ENCODE measurements at places on chromosomes 3 and 15.

GRCh38 chr3:36868614-36869436 is 76.0 kb downstream of the TRANK1 start:
- peak; percentile 43 for DNase-seq

GRCh38 chr3:179015551-179016020 is 56.0 kb downstream of the ZMAT3 start:
- no peak for DNase-seq

DNA sequence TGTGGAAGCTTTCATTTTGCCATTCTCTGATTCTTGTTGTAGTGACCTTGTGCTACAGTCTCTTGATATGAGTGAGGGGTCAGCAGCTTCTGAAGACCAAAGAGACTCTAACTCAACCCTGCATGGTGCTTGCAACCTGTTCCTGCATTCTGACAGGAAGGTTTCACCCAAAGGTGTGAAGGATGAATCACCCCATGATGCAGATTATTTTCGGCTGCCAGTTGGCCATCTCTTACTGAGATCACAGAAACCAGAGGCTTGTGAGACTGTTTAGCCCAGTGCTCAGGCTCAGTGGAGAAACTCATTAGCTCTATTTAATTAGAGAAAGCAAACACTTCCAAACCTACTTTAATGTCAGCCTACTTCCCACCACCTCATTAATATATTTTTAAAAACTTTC is 29.2 kb upstream of the TPRG1 start:
- no peak for DNase-seq

DNA sequence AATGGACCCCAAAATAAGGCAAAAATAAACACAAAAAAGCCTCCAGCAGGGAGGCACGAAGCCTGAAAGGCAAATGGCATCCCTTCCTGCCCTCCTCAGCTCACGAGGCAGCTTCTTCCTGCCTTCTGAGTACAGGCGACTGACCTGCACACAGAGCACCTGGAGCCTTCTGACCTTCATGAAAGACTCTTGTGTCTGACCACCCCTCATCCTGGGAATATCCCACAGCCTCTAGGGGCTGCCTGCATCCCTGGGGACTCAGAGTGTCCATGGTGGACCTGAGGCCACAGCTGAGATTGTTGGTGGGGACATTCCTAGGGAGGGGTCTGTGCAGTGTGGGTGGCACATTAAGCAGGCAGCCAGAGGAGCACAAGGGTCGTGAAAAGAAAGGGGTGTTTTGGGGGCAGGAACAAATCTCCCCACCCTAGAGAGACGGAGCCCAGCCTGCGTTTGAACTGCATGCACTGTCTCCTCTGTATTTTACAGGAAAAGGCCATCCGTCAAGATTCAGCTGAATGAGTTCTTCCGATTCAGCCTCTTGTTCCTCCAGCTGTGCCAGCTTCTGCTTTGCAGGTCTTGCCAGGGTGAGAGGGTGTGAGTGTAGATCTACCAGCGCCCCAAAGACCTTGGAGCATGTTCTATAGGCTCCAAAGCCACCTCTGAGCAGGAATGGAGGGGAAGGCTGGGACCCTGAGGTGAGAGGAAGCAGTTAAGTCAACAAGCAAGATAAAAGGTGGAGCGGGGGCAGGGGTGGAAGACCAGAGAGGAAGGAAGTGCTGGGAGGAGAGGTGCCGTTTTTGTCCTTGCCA is 80.4 kb upstream of the MEF2A start:
- no peak for DNase-seq

DNA sequence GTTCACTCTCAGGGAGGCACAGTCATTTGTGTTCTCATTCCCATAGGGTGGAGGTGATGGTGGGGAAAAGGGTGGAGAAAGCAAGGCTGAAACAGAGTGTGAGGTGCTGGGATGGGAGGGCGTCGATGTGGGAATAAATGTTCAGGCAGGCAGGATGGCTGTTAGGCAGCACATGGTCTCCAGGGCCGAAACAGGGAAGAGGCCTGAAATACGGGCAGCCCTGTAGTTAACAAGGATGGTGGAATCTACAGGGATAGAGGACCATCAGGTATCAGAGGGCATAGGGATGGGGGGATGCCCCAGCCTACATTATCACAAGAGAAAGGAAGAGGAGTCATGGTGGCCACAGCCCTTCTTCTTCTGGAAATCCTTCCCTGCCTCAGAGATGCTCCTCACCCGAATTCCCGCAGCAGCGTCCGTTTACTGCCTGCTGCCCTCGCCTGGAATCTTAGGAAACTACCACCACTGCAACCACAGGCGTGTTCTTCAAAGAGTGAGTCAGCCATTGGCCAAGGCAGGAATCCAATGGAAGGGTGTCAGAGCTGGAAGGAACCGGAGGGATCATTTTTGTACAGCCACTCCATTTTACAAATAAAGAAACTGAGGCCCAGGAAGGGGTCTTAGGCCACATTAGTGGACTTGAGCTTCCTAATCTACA is 49.7 kb upstream of the POMGNT2 start:
- no peak for DNase-seq

DNA sequence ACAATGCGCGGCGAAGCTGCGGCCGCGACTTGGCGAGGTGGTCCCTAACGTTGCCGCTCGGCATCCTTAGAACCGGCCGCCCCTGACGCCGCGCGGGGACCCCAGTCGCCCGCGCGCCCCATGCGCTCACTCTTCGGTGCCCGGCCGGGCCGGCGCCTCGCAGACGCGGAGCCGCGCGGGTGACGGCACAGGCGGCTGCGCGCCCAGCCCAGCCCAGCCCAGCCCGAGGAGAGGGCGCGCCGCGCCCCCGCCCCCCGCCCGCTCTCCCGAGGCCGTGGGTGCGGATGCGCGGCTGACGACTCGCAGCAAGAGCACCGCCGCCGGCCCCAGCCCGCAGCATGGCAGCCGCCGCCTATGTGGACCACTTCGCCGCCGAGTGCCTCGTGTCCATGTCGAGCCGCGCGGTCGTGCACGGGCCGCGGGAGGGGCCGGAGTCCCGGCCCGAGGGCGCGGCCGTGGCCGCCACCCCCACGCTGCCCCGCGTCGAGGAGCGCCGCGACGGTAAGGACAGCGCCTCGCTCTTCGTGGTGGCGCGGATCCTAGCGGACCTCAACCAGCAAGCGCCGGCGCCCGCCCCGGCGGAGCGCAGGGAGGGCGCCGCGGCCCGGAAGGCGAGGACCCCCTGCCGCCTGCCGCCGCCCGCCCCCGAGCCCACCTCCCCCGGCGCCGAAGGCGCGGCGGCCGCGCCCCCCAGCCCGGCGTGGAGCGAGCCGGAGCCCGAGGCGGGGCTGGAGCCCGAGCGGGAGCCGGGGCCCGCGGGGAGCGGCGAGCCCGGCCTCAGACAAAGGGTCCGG is 437 bp downstream of the KLF13 start:
- DNase-seq: no peak

DNA sequence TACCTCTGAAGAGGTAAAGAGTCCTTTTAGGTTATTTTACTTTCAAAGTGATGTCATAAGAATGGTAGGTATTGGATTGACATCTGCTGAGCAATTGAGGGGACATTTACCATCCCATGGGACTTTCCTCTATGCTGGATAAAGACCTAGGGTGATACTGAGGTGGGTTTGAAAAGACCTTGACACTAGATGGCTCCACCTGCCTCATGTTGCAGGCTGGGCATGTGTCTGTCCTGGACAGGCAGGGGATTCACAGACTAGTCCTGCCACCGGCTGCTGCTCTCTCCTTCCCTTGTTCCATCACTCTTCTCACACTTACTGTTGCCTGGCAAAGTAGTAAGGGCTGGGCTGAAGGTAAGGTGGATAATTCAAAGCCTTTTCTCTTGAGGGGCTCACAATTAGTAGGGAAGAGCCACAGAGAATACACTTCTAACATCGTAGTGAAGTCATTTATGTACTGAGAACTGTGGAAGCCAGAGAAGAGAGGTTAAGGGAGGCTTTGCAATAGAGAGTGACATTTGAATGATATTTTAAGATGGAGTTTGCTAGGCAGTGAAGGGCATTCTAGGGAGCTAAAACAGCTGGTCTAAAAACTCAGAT is 27.7 kb downstream of the TRAK1 start:
- DNase-seq: peak; percentile 66

DNA sequence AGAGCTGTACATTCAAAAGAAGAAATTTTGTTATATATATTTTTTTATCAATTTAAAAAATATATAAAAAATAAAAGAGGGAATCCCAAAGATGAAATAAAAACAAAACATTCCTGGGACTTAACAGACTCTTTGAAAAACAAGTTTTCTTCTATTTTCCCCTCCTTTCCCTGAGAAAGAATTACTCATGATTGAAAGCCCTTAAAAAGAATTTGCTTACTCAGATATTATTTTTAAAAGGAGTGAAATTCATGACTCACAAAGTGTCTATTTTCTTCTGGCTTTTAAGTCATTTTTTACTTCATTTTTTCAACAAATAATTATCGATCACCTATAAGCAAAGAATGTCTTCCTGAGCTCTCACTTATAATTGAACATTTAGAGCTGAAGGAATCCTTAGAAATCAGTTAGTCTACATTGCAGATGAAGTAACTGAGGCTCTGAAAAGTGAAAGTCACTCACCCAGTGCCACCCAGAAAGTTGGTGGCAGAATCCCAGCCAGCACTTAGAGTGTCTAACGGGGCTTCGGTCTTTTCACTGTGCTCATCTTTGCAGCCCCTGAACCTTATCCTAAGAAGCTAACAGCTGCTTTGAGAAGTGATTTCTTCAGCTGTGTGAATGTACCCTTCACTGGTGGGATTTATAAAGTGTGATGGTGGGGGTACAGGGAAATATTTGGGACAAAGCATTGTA is 42.5 kb upstream of the NUDT16 start:
- DNase-seq: no peak

DNA sequence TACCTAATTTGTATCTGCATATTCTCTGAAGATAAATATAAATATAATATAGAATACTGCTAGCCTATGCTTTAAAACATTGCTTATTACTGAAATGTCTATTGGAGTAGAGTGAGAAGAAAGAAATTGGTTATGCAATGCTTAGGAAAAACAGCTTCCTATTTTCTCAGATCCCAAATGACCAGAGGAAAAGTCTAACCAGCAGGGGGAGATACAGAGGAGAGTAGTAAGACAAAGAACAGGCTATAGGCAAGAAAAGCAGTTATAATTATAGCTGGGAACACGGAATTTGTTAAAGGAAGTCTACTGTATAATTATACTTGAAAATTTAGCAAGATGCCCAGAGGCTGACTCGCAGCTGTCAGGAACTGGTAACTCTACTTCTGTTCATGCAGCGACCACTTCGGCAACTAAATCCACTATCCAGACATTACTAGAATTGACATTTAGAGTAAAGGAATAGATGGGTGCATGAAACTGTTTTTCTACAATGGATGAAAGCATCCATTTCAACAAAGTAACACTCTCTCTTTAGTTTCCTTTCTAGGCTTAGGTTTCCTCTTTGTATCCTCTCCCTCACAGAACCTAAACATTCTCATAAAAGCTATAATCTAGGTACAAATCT is 97.2 kb downstream of the TBC1D5 start:
- DNase-seq: no peak
